ENCODE measurements at places on chromosomes 3 and 15.

- no peak for DNase-seq
Observed at GRCh38 chr3:45516829-45517228, 77.7 kb upstream of the LIMD1 start.

- DNase-seq: no peak
Observed at GRCh38 chr3:125594581-125595011, 701 bp downstream of the OSBPL11 start.

DNA sequence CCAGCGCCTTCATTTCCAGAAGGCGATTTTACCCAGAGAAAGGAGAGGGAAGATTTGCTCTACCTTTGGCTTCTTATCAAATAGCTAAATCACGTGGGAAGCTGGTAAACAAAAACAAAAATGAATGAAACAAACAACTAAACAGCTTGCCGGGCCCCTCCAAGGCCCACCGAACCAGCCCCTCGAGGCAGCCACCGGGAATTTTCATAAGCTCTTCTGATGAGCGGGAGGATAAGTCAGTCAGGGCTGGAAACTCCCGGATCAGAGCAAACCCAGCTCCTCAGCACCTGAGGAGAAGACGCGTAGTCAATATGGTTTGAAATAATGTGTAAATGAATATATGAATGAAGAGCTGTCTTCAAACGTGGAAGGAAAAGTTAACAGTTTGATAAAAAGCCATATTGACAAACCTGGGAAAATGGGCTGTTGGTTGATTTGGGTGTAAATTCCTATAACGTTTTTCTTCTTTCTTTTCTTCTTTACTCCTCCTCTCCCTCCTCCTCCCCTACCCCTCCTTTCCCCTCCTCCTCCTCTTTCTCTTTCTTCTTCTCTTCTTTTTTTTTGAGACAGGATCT is 10.7 kb downstream of the RPLP1 start:
- DNase-seq: no peak

DNA sequence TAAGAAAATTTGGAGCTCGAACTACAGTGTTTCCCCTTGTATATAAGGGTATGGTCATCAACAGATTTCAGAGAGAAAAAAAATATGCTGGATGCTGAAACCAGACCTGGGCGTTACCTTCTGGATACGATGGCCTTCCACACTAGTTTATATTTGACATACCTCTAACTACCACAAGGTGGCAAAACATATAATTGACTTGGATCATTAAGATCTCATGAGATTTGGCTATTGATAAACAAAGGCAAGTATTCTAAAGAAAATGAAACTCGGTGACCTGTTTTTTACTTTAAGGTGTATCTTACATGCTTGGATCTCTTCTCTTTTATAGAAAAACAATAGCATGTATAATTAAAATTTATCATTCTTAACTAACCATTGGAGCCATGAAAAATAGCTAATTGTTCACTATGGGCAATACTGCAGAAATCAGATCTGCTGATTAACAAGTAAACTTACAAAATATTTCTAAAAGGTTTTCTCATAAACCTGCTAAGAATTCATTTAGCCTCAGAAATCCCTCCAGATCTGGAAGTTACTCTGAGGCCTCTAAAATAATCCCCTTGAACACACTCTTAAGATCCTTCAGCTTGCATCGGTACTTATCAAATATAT is 300.6 kb upstream of the KCNH8 start:
- peak; percentile 8 for DNase-seq

GRCh38 chr3:61578667-61579367 is 17.4 kb downstream of the PTPRG start:
- no peak for DNase-seq

DNA sequence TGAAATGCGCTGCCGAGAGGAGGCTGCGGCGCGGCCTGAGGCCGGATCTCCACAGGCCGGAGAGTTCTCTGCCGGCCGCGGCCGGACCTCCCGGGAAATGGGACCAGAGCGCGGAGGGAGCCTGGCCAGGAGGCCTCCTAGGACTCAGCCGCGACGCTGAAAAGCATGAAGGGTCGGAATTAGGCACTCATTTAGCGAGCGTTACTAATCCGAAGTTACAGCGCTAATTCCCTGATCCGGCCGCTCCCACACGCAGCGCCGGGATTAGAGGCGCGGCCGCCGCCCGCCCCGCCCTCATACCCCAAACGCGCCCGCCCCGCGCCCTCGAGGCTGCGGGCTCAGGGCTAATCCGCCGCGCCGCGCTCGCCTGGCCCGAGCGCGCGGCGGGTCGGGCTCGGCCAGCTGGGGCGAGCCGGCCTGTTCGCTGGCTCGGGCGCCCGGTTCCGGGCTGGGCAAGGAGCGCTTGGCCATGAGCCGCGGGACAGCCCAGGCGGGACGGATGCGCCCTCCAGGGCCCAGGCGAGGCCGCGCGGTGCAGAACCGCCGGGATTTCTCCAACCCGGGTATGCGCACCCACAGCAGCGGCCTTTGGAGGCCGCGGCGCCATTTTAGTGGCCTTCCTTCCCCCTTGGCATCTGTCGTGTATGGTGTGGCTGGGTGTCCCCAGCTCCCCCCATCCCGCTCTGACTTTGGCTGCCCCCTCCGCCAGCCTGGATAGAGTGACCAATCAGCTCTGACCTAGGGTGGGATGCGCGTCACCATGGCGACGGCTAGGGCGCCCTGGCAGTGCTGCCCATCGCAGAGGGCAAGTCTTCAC is 36.8 kb upstream of the POLG start:
- no peak for DNase-seq

DNA sequence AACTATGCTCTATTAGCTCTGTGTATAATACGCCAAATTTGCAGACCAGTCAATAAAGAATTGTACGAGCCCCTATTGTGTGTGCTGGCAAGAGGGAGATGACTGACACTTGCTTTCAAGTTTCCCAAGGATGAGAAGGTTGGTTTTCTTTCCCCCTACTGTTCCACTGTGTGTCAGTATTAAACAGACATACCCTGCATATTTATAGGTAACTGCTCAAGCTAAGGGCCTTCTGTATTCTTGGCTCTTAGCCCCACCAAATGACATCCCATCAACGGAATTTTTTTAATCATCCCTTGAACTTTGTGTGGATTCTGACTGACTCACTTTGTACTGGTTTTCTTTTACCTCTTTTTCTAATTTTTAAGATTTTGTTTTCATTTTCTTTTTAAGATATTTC is 60.6 kb upstream of the GYG1 start:
- no peak for DNase-seq

DNA sequence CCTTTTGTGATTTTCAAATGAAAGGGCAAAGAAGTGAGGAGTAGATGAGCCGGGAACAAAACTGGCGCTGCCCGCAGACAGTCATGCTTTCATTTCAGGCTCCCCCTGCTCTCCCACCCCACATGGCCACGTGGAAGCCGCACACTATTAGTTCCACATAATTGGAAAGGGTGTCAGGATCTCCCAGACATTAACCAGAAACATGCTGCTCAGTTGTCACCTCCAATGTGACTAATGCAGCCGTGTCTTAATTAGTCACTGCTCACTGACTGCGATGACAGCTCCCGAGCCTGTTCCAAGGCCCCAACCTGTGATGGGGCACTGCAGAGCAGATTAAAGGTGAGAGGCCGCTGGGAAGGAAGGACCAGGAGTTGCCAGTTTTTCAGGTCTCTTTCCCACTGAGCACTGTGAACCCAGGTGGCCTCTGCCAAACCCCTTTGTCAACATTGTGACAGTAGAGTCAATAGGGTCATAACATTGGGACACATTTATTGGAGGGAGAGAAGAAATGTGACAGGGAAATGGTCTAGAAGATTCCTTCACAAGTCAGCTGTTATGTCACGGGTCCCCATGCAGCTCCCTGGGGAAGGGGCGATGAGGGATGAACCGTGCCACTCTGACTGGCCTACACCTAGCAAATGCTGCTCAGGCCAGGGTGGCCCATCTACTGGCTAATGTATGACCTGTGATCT is 38.6 kb upstream of the SFMBT1 start:
- no peak for DNase-seq

- DNase-seq: no peak
Observed at GRCh38 chr15:69400850-69401249, 13.3 kb upstream of the KIF23 start.

DNA sequence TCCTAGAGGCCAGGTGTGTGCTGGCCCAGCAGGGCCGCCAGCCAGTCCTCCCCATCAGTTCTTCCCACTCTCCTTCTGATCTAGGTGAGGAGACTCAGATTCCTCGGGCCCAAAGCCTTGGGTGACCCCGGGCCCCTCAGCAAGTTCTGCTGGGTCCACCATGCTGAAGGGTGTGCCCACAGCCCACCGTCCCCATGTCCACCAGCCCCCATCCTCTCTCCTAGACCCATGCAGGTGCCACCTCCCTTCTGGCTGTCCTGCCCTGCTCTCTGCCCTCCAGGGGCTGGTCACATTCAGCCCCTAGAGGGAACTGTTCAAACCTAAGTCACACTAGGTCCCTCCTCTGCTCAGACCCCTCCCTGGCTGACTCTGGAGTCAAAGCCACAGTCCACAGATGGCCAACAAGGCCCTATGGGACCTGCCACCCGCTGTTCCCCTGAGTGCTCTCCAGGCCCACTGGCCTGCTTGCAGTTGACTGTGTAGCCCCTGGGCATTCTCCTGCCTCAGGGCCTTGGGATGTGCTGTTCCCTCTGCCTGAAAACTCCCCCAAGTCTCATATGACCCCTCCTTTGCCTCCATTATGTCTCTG is 878 bp upstream of the TLR9 start:
- no peak for DNase-seq

GRCh38 chr3:15294929-15295328 is 37.5 kb downstream of the SH3BP5 start:
- no peak for DNase-seq

DNA sequence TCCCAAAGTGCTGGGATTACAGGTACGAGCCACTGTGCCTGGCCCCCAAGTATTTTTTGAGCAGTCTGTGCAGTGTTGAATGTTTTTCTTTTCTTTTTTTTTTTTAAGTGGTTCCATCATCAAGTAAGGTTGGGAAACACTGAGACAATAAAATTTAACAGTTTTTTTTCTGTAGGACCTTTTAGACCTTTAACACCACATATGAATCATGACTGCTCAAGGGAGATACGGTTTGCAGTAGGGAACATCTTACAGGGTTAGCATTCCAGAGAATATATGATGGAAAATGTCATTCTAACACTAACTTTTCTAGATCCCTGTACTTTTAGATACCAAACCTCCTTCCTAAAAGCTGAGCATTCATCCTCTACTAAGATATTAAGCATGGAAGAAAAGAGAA is 41.7 kb downstream of the SNX4 start:
- DNase-seq: no peak

GRCh38 chr3:63069806-63070475 is 194.7 kb upstream of the CADPS start:
- DNase-seq: no peak
